ENCODE measurements at places on chromosomes 5 and 9.
A peak's percentile ranks its signal among the peaks of the same experiment; 100 is the strongest.

- DNase-seq, result no peak
These were observed 19.8 kb upstream of the ZNF354A start for GRCh38 chr5:178750230-178750629.

- no peak for DNase-seq
These were observed 59.7 kb downstream of the PPARGC1B start for GRCh38 chr5:149789835-149790234.

DNA sequence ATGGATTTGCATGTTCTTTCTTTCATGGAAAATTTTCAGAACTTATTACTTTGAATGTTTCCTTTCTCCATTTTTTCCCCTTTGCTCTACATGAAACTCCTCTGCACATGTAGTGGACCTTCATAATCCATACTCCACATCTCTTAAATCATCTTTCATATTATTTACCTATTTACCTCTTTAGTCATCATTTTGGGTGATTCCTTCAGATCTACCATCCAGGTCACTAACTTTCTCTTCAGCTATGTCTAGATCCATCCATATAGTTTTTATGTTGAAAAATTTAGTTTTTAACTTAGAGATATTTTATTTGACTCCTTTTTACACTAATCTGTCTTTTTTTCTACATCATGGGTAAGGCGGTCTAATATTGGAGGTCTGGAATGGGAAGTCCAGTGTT lies 586.6 kb downstream of the NR2F1-AS1 start:
- DNase-seq, result no peak

DNA sequence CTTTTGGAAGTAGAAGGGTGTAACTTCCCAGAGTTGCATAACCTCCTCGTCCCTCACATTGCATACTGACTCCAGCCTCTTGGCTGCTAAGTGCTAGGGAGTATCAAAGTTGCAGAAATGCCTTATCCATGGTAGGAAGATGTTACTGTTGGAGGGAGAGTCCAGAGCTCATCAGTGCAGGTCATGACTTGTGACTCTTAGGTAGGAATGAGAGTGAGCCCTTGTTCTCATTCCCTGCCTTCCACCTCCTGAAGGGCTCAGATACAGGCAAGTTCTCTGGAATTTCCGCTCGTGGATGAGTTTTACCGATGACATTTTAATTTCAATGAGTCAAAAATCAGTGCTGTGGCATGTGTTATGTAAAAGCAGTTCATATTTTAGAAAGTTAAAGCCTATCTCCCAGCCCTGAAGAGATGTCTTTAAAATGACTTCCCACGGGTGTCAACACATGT lies 17.0 kb downstream of the IRX1 start:
- DNase-seq, result no peak

DNA sequence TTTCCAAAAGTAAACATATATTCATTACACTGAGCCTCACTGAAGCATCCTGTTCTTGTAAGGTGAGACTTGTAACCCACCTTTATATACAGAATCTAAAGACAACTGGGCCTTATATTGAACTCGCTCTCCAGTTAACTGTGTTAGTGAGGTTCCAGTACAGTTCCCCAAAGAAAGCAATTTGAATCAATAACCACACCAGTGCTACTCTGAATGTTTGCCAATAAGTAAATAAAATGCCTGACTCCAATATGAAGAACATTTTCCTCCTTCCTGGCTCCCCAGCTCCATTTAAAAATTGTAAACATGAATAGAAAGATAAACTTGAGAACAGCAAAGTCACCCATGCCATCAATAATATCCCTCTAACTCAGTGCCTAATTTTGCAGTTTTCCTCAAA lies 50.1 kb downstream of the FBXW11 start:
- DNase-seq, result no peak

GRCh38 chr9:31112491-31112890 lies 1272.0 kb upstream of the ACO1 start:
- no peak for DNase-seq

GRCh38 chr5:1730487-1730847 lies 69.2 kb downstream of the MRPL36 start:
- no peak for DNase-seq

DNA sequence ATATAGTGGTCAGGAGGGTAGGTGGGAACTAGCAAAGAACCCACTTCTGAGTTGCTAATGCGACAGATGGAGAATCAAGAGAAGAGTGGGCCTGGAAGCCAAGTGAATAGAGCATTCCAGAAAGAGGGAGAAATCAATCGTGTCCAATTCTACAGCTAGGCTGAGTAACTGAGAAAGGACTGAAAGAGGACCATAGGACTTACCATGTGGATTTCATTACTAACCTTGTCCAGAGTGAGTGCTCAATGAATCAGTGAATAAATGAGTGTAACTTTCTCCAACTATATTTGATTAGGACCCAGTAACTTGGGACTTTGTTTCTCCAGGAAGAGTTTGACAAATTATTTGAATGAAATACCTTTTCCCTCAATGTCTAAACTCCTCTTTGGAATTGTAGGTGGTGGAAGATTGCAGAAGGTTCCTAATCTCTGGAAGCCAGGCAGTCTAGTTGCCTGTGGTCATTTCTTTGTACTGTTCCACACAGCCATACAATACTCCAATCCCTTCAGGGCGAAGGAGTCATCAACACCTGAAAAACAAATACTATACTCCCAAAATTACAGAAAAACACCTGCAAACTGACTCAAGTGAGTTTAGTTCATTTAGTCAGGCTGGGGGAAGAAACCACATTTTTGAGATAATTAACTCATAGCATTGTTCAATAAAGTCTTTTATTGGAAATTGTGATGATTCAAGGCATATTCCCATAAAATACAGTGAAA lies 2.6 kb upstream of the F2RL1 start:
- DNase-seq, result no peak

DNA sequence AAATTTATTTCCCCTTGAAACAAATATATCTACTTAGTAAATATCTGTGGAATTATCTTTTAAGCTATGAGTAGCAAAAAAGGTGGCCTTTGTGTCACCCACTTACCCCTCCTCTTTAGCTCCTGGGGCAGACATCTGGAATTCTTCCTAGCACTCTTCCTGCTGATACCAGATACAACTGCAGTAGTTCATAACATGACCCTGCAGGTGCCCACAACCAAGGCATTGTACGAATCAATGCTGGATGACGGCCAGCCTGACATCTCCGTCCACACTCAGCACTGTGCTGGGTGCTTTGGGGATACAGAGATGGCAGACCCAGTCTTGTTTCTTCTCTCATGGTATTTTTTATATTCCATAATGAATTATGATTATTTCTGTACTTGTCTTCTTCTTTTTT lies 152.3 kb downstream of the GOLPH3 start:
- no peak for DNase-seq

GRCh38 chr9:37415011-37415719 lies 7.3 kb upstream of the GRHPR start:
- DNase-seq, result peak; percentile 75

DNA sequence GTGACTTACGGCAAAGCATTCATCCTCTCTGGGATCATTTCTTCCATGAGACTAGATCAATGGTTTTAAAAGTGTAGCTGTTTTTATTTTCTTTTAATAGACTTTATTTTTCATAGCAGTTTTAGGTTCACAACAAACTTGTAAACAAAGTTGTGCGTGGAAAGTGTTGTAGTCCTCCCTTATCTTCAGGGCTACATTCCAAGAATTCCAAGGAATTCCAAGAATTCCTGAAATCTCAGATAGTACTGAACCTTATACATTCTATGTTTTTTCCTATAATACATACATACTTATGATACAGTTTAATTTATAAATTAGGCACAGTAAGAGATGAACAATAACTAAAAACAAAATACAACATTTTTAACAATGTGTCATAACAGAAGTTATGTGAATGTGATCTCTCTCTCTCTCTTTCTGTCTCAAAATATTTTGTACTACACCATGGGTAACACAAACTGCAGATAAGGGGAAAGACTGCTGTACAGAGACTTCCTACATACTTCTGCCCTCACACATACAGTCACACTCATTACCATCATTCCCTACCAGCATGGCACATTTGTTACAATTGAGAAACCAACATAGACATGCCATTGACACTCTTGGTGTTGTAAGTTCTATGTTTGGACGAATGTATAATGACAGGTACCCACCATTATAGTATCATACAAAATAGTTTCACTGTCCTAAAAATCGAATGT lies 1933.2 kb upstream of the WWC1 start:
- no peak for DNase-seq

DNA sequence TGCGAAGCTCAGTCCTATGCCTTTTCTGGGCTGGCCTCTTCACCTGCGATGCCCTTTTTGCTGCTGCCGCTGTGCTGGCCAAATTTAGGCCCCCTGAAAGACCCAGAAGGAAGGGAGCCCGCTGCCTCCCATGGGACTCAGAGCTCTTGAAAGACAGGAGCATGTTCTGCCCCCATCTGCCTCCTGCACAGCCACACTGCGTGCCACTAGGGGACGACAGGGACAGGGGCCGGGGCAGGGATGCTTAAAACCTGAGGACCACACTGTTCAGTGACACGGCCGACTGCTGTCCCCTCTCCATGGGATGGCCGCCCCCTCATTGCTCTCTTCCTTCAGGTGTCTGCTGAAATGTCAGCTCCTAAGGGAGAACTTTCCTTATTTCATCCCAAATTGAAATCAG lies 132.4 kb downstream of the ADAMTS2 start:
- DNase-seq, result no peak

DNA sequence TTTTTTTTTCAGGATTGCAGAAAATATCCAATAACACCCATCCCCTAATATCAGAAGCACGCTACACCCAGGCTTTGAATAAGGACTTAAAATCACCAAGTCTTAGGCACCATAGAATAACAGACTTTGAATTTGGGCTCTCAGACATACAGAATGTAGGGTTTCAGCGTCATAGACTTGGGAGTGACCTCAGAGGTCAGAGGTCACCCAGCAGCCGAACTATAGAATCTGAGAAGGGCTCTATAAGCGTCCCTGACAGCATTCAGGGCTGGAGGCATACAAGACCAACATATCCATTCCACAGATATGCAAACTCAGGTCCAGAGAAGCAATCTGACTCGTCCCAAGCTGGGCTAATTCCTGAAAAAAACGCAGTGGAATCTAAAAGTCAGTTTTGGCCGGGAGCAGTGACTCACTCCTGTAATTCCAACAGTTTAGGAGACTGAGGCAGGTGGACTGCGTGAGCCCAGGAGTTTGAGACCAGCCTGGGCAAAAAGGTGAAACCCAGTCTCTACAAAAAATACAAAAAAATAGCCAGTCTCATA lies 34.7 kb downstream of the SLC6A7 start:
- no peak for DNase-seq

DNA sequence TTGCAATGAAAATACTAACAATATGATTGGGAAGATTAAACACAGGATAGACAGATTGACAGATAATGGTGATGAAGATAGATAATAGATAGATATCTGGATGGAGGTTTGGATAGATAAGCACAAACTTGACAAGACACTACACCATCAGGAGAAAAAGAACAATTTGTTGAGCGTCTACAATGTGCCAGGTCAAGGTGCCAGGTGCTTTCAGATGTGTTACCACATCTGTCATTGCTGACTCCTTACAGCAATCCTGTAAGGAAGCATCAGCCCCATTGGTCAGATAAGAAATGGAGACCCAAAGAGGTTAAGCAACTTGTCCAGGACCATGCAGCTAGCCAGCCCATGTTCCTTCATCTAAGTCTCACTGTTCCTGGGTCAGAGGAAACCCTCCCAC lies 1.6 kb upstream of the GABRP start:
- no peak for DNase-seq

- DNase-seq, result no peak
These were observed 11.8 kb upstream of the HMGCR start for GRCh38 chr5:75325242-75325641.

DNA sequence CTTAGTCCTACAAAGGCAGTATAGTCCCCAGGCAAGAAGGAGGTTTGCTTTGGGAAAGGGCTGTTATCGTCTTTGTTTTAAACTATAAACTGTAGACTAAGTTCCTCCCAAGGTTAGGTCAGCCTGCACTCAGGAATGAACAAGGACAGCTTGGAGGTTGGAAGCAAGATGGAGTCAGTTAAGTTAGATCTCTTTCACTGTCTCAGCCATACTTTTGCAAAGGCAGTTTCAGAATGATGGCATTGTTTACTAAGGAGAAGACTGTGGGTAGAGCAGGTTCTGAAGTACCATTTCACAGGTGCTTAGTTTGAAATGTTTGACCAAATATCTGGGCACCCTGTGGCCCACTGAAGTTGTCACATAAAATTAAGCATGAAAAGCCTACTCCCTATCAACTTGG lies 19.4 kb downstream of the SNX24 start:
- DNase-seq, result no peak

GRCh38 chr5:88045165-88045564 lies 223.5 kb downstream of the TMEM161B start:
- DNase-seq, result no peak

DNA sequence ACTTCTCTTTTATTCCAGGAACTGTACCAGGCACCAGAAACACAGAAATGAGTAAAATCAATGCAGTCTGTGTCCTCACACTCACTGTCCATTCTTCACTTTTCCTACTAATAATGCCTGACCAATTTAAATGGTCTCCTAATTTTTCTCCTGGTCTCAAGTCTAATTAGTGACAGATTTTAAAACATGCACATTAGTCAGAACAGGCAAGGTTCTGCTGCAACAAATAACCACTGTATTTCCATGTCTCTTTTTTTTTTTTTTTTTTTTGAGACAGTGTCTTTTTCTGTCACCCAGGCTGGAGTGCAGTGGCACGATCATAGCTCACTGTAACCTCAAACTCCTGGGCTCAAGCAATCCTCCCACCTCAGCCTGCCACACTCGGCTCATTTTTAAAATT lies 99.6 kb downstream of the CEMIP2 start:
- DNase-seq, result no peak

- no peak for DNase-seq
These were observed 864.0 kb upstream of the ACO1 start for GRCh38 chr9:31520301-31521085.

- no peak for DNase-seq
These were observed 598 bp downstream of the MYO10 start for GRCh38 chr5:16935231-16936149.
